Neural progenitor cell (in vitro differentiated cells): ENCODE measurements at places on chromosomes 2 and 18. TPM values are rescaled to one million over a fixed set of nuclear protein-coding genes. Genes with fewer than 3 reads are reported as not detected.

The HOXD1 gene
- not detected in 2 replicates for total RNA-seq

The ALKAL2 gene
- total RNA-seq = not detected in 2 replicates

The PKDCC gene
- 70.4 and 133 TPM in 2 replicates for total RNA-seq

The NT5DC4 gene
- total RNA-seq = not detected in 2 replicates
